ENCODE measurements at places on chromosomes 12 and 14.
A peak's percentile ranks its signal among the peaks of the same experiment; 100 is the strongest.

DNA sequence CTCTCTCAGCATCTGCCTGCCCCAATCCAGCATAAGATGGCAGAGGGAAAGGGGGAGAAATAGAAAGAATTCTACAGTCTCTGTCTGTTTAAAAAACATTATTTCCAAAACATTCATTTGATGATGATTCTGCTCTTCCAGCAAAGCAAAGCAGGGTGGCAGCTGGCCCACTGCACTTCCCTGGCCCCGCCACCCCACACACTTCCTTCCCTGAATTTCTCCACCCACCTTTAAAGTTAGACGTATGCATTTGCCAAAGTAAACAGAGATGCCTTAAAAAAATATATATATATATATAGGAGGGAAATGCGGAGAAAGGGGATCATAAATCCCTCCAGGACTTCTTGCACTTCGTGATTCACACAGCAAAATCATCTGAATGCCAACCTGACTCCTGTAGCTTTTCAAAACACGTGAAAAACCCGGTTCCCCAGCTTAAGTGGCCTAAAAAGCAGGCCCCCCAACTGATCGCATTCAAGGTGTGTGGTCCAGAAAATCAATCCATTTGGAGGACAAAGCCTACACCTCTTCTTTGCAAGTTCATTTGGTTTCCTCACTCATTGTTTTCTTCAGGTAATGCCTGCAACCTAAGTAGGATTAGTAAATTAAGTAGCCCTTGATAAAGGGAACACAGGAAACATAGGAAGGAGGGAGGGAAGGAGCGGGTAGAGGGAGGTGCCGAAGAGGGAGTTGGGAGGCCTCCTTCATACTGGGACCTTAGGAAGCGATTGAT, 68.8 kb downstream of the LLPH start:
- H3K4me3 ChIP-seq = no peak overlapping the region
- H3K36me3 ChIP-seq = no peaks in the 10 kb centered on the region
- H3K27ac ChIP-seq = no peak overlapping the region
- H3K27me3 ChIP-seq = peaks cover 6% of the 10 kb centered on the region
- peak; percentile 40 for DNase-seq

- H3K27ac ChIP-seq = no peak overlapping the region
- H3K4me3 ChIP-seq = no peak overlapping the region
- no peaks in the 10 kb centered on the region for H3K4me1 ChIP-seq
- no peaks in the 10 kb centered on the region for H3K27me3 ChIP-seq
These were observed 132.7 kb upstream of the DYRK2 start for GRCh38 chr12:67515679-67516340.

GRCh38 chr14:68651075-68651474, 141.8 kb downstream of the ZFP36L1 start:
- H3K4me1 ChIP-seq = no peaks in the 10 kb centered on the region
- H3K27ac ChIP-seq = no peak overlapping the region
- no peak for DNase-seq
- H3K4me3 ChIP-seq = no peak overlapping the region
- no peaks in the 10 kb centered on the region for H3K27me3 ChIP-seq

DNA sequence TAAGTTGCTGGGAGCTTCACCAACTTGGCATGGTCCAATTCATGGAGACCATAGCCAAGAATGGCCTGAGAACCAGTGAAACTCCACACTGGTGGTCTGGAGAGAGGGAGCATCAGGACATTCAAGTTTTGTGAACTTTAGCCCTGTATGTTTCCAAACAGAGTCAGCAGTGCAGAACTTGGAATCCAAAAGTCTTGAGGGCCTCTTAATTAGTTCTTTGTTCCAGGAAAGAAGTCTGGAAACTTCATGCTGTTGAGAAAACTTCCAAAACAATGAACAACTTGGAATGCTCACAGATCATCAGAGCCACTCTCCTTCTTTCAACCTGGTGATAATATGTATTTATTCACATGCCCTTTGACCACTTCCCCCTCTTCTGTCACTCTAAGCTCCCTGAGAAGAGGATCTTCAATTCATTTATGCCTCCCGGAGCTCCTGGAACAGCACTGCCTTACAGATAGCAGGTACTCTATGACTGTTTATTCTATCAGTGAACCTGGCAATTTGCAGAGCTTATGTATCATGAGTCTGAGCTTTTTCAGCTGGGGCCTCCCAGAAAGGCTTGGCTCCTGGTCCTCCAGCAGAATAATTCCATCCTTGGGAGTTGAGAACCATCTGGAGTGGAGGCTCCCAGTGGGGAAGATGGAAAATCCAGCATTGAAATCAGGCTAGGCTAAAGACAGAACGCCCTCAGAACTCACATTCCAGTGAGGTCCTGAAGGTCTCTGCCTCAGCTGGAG, 191.4 kb downstream of the KTN1 start:
- no peak overlapping the region for H3K4me3 ChIP-seq
- no peaks in the 10 kb centered on the region for H3K36me3 ChIP-seq
- no peaks in the 10 kb centered on the region for H3K27me3 ChIP-seq
- H3K4me1 ChIP-seq = no peaks in the 10 kb centered on the region
- DNase-seq = no peak

DNA sequence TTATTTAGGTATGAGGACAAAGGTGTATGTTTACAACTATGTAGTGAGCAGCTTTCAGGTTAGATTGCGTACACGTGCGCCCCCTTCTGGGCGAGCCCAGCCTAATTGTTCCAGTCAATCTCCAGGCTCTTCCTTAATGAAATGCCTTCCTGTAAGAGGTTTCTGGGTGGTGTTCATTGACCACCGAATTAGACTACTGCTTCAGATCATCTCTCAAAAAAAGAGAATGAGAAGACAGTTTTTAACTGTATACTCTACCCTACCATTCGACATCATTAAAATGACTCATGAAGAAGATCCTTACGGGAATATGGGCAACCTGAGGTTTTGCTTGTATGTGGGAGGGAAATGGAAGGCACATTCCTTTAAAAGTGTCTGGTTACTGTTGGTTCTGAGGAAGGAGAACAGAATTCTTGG, 2.1 kb downstream of the LUM start:
- no peak overlapping the region for H3K27ac ChIP-seq
- H3K4me1 ChIP-seq = peaks cover 2% of the 10 kb centered on the region
- DNase-seq = peak; percentile 74
- H3K27me3 ChIP-seq = no peaks in the 10 kb centered on the region
- H3K36me3 ChIP-seq = no peaks in the 10 kb centered on the region

DNA sequence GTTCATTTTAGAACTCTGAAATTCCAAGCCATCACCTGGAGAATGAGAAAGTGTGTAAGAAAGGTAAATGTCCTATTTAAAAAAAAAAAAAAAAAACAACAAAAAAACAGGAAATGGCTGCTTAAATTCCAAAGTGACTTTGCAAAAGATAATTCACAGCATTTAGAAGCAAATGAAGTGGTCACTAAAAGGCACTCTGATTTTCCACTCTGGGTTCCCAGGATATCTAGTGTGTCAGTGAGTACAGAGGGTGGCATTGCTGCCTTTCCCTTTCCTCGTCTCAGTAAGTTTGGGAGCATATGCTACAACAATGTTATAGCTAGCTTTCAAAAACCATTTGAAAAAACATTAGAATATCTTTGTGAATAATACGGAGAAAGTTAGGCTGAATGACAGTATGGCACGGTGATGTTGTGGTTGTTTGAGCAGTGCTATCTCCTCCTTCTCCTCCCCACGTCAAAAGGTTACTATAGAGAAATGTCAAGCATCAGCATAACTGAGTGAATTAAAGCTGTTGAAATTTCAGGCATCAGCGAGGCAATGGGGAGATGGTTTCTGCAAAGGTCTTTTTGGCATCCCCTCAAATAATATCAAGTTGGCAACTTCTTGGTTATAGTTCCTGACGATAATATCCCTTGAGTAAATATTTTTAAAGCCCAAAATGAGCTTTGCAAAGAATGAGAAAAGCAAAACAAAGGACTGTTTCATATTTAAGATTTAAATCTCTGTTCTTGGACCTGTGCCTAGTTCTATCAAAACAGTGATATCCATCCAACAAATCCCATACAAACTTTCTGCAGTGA, 164.5 kb upstream of the E2F7 start:
- H3K36me3 ChIP-seq = no peaks in the 10 kb centered on the region
- peaks cover 30% of the 10 kb centered on the region for H3K4me1 ChIP-seq
- DNase-seq = peak; percentile 85
- H3K27me3 ChIP-seq = peaks cover 3% of the 10 kb centered on the region
- H3K27ac ChIP-seq = no peak overlapping the region
- H3K4me3 ChIP-seq = no peak overlapping the region

- H3K4me3 ChIP-seq = no peak overlapping the region
- H3K36me3 ChIP-seq = no peaks in the 10 kb centered on the region
- peak; percentile 47 for DNase-seq
These were observed 53.8 kb downstream of the PEBP1 start for GRCh38 chr12:118189741-118190191.

DNA sequence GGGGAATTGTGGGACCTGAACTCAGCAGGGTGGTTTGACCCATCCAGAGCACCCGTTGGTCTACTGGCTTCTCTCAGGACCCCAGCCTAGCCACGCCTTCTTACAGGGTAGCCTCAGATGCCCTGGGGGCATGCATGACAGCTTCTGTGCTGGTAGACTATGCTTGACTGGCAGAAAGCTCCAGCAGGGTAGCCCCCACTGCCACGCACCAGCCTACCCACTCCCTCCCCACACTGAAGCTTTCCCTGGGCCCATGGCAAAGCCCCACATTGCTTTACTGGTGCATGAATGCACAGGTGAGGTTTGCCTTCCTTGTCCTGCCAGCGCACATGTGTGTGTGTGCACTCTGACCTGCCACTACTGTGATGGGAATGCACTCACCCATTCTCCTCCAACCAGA, 772.2 kb downstream of the LRFN5 start:
- H3K4me3 ChIP-seq = no peak overlapping the region
- DNase-seq = no peak
- H3K36me3 ChIP-seq = no peaks in the 10 kb centered on the region
- no peaks in the 10 kb centered on the region for H3K27me3 ChIP-seq
- H3K27ac ChIP-seq = no peak overlapping the region

DNA sequence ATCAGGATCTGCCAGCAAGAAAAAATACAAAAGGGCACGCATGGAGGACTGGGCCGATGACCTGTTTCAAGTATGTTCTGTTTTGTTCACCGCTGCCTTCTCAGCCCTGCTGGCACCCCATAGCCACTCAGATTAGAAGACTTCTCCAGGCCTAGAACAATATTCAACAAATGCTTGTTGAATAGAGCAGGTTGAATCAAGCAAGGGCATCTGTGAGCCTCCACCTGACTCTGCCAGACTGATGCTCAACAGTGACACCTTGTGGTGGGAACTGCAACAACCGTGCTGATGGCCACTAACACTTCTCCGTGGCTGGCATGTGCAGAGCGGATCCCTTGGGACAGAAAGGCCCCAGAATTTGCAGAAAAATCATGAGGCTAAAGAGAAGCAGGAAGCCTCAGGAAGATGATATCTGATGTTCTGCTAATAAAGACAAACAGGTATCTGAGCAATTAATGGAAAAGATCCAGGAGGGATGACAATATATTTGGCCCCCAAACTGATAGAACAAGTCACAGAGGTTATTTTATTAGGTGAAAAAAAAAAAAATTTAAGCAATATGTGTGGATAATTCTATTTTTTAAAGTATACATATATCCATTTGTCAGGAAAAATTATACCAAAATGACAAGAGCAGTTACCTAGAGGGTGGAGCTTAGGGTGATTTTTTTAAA, 114.3 kb downstream of the KSR2 start:
- H3K36me3 ChIP-seq = no peaks in the 10 kb centered on the region
- H3K4me1 ChIP-seq = no peaks in the 10 kb centered on the region
- no peak overlapping the region for H3K27ac ChIP-seq
- peak; percentile 52 for DNase-seq

DNA sequence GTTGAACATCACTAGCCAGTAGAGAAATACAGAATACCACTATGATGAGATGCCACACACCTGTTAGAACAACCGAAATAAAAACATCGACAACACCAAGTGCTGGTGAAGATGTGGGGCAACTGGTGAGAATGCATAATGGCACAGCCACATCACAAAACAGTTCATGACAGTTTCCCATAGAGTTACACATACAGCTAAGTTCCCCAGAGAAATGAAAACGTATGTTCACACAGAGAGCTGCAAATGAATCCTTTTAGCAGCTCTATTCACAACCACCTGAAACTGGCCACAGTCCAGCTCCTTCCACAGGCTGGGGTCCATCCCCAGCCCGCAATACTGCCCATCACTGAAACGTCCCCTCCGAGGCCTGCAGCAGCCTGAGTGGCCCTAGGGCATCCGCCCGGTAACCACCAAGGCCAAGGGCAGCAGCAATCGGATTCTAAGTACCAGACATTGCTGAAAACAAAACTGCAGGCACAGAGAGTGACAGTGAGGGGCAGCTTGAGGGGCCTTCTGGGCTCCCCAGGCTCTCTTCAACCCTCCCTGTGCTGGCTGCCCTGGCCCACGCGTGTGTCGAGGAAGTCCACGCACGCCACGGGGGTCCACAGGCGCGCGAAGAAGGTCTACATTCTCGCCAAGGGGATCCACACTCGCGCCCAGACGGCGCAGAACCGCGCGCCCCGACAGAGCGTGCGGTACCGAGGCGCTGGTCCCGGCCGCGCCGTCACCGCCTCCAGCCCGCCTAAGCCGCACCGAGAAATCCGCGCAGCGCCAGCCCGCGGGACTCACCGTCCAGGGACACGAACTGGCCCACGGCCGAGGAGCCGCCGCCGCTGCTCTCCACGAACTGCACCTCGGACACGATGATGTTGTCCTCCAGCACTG, 903 bp downstream of the BRF1 start:
- no peaks in the 10 kb centered on the region for H3K36me3 ChIP-seq
- H3K4me1 ChIP-seq = peaks cover 10% of the 10 kb centered on the region
- no peaks in the 10 kb centered on the region for H3K27me3 ChIP-seq
- peak overlapping the region; percentile 54 for H3K4me3 ChIP-seq

All from endothelial cell of umbilical vein (primary cell).